NCI-H1092 (cell line): ENCODE measurements at places on chromosomes 1 and 21.
A peak's percentile ranks its signal among the peaks of the same experiment; 100 is the strongest.

GRCh38 chr1:51690285-51690961 lies 73.5 kb downstream of the OSBPL9 start:
- no peak for DNase-seq

- no peak for DNase-seq
Observed at GRCh38 chr1:94607398-94607797, 65.8 kb upstream of the F3 start.

DNA sequence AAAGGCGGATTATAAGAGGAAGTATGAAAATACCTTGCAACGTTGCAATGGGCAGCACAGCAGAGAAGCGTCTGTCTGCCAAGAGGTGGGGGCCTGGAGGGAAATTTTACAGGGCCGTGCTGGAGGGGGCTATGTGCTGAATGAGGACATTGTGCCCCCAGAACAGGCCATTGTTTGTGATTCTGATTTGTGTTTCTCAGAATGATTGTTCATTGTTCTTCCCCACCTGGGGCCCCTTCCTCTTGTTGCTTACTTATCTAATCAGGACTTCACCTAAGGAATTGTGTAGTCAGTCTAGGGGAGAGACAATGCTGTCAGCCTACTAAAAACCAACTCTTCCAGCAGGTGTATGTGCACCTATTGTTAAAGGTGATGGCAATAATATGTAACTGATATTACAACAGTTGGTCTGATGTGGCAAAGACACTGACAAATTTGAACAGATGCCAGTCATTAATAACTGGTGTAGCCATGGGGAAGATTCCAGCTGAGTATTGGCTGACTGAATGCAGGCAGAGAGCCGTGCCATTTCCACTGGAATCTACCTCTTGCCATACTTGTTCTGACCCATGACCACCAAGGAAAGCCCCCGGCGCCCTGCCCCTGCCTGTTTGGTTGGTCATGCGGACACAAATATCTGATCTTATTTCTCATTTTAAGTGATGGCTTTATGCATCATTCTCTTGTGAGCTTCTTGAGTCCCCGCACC lies 45.2 kb upstream of the PSEN2 start:
- no peak for DNase-seq

DNA sequence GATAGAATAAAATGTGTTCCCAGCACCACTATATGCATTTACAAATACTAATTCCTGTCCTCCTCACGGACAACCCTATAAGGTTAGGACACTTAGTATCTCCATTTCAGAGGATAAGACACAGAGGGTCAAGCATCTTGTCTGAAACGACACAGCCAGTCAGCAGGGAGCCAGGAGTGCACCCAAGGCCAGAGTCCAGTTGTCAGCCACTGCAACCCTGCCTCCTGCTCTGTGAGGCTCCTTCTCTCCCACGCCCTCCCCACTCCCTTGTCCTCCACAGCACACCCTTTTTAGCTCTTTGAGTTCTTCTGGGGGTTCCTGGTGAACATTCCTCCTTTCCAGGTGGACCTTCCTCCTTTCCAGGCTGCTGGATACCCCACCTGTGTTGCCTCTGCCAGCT lies 119.0 kb upstream of the TNR start:
- DNase-seq = no peak

DNA sequence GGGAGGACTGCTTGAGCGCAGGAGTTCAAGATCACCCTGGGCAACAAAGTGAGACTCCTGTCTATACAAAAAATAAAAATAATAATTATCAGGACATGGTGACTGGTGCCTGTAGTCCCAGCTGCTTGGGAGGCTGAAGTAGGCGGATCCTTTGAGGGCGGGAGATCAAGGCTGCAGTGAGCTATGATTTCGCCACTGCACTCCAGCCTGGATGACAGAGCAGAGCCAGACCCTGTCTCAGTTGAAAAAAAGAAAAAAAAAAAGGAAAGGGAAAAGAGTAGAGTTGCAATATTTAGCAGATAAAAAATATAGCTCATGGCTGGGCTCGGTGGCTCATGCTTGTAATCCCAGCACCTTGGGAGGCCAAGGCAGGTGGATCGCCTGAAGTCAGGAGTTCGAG lies 3.3 kb upstream of the S1PR1 start:
- no peak for DNase-seq

GRCh38 chr1:201545851-201546492 lies 7.0 kb downstream of the NAV1 start:
- peak; percentile 50 for DNase-seq

DNA sequence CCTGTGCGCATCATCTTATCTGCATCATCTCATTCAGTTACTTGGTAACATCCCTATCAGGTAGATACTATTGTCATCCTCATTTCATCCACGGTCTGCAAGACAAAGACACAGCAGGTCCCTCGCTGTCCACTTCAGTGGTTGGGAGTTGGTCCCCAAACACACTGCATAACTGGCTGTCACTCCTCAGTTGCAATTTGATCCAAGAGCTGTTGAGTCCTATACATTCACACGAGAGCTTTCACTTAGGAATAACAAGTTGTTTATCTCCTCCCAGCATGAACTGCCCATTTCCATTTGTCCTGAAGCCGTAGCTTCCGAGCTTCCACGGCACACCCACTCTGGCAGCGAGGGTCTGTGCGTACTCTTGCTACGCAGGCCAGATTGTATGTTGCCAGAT lies 472.0 kb downstream of the CAMTA1 start:
- peak; percentile 68 for DNase-seq

DNA sequence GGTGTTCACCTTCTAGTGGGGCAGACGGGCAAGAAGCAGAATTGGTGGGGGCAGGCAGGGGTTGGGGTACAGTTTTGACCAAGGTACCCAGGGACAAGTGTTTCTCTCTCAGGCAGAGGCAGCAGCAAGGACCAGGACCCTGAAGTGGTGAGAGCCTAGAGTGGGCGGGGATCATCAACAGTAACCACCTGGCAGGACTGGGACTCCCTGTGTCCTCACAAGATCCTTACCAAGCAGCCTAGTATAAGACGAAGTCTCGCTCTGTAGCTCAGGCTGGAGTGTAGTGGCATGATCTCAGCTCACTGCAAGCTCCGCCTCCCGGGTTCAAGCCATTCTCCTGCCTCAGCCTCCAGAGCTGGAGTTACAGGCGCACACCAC lies 3.2 kb upstream of the NADK start:
- no peak for DNase-seq

DNA sequence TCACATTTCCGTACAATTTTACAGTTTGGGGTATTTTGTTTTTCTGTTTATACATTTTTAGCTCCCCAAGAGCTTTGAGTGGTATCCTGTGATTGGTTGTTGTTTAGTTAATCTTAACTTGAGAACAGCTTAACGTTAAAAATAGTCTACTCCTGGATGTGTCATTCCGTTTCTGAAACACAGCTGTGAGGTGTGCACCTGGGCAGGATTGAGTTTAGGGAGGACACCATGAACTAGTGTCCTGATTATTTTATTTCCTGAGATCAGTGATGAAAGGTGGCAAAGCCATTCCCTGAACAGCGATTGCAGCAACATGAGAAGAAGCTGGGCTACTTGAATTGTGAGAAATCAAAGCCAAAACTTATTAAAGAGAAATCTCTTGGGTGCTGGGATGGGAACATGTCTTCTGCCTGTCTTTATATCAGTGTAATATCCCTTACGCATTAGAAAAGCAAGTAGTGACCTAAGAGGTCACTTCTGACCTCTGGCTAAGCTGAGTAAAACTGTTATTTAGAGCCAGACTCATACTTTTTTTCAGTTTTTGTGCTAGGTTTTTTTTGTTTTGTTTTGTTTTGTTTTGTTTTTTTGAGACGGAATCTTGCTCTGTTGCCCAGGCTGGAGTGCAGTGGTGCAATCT lies 43.4 kb downstream of the ZBTB40 start:
- no peak for DNase-seq

GRCh38 chr1:15251857-15252835 lies 5.1 kb downstream of the FHAD1 start:
- DNase-seq = no peak

- no peak for DNase-seq
Observed at GRCh38 chr1:3525551-3526482, 71.4 kb downstream of the ARHGEF16 start.

DNA sequence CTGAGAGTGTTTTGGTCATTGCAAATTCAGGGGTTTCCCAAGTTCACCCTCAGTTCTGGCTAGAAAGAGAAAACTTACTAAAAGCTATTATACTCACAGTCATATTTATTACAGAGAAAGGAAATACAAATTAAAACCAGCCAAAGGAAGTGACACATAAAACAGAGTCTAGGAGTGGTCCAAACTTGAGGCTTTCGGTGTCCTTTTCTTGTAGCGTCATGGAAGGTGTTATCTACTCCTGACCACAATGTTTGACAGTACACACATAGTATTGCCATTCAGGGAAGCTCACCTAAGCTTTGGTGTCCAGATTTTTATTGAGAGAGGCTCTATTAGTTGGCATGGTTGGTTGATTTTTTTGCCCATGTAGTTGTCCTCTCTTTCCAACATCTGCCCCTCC lies 59.0 kb downstream of the SLC35A3 start:
- DNase-seq = no peak

DNA sequence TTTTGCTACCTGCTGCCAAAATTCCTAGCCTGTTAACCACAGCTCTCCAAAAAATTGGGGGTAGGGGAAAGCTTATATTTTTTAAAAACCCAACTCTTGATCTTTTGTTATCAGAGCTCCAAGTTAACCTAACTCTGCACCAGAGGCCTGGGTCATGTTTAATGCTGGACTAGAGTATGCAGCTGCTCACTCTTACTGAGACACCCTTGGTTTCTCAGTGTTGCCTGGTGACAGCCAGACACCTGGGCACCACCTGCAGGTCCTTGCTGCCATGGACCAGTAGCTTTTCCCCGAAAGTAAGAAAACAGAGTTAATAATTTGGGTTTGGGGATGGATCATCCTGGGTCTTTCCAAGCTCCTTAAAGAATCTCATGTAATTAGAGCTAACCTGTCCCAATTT lies 30.1 kb downstream of the KCNJ6 start:
- DNase-seq = no peak

DNA sequence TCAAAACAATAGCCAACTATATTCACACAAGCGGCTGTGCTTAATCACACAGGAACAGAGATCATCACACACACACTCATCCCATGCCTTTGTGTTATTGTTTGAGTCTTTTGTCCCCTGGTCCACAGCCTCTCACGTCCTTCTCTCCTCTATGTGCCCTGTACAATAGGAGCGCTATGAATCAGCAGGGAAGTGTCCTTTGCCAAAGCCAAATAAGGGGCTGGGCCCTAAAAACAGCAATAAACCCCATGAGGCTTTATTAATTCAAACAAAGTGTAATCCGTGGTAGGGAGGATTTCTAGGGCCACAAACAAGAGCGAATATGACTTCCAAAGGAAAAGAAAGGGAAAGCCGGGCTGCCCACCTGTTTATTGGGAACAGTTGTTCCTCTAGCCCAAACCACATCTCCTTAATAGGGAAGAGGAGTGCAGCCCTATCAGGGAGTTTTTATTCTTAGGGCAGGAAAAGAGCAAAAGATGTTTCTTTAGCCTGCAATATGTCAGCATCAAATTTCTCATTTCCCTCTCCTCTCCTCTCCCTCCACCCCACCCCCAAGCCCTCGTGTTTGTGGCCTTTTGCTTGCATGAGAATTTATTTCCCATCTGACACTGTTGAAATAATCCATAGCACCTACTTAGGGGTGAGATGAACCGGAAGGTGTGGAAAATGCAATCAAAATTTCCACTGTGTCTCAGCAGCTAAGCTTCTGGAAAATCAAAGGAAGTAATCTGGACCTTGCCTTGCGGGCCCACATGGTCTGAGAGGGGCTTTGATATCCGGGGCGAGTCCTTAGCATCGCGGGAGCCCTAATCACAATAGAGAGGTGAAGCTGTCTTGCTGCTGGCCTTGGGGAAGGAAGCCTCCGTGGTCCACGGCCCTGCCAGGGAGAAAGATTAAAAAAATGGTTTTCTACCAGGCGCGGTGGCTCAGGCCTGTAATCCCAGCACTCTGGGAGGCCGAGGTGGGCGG lies 45.3 kb upstream of the ITPKB start:
- DNase-seq = peak; percentile 43

GRCh38 chr1:223765719-223766340 lies 53.5 kb downstream of the CAPN2 start:
- DNase-seq = peak; percentile 75

- DNase-seq = no peak
Observed at GRCh38 chr1:228272831-228273571, 65.2 kb downstream of the OBSCN start.

DNA sequence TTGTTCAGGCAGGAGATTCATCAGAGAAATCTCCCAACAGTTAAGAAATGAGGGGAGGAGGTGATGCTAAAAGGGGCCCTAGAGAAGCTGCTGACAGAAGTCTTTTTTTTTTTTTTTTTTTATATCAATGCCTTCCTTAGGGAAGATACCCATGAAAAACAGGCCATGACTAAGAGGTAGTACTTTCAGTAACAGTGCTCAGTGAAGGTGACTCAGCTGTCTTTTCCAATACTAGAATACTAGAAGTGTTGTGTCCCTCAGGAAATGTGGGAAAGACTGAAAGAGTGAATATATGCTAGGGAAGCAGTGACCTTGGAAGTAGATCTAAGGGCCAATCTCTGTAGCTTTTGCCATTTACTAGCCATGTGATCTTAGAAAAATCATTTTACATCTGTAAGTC lies 52.4 kb upstream of the SLFNL1 start:
- no peak for DNase-seq

GRCh38 chr1:228161866-228162265 lies 3.7 kb upstream of the IBA57 start:
- DNase-seq = no peak

DNA sequence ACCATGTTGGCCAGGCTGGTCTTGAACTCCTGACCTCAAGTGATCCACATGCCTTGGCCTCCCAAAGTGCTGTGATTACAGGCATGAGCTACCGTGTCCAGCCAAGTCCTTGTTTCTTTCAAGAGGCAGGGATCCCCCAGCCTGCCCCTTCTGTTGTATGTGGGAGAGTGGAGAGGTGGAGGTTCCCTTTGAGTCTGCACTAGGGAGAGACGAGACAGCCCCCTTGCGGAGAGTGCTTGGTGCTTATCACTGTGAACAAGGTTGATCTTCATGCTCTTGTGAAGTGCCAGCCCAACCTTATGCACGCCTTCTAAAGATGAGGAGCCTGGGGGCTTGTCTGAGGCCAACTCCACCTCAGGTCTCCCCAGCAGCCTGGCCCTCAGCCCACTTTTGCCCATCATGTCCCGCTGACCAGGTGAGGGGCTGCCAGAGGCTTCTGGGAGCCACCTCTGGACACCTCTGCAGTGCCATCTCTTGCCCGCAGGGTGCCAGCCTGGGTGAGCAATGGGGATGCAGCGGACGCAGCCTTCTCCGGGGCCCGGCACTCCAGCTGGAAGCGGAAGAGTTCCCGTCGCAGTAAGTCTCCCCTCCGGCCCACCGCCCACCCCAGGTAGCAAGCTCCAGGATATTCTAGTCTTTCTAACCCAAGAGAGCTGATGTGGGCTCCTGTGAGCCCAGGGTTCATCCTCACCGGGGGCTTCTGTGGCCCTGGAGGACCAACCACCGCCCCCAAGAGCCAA lies 62.3 kb downstream of the ARHGEF10L start:
- DNase-seq = no peak

GRCh38 chr21:38798081-38798480 lies 7.6 kb upstream of the ETS2 start:
- no peak for DNase-seq
